ENCODE measurements at places on chromosomes 4 and X. TPM values are rescaled to one million over a fixed set of nuclear protein-coding genes. Genes with fewer than 3 reads are reported as not detected.
A peak's percentile ranks its signal among the peaks of the same experiment; 100 is the strongest.

GRCh38 chr4:170102426-170102825, 12.7 kb upstream of the AADAT start:
- no peaks in the 10 kb centered on the region for H3K36me3 ChIP-seq
- peaks cover 4% of the 10 kb centered on the region for H3K27me3 ChIP-seq
- no peak overlapping the region for H3K4me3 ChIP-seq
- H3K4me1 ChIP-seq: no peaks in the 10 kb centered on the region

DNA sequence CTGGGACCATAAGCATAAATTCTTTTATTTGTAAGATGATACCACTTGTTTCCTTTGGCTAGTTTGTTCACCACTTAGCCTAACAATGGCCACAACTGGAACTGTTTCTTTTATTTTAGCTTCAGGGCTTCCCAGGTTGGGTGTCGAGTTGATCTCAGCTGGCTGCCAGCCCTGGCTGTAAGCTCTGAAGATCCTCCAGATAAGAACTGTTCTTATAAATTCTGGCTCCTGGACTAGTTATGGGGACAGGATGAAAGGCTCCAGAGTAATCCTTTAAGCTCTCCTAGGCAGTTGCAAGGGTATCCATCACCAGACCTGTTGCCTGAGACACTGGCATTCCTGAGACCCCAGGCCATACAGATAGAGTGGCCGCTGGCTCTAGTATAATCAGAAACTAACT, 129.4 kb upstream of the ACSL4 start:
- no peaks in the 10 kb centered on the region for H3K4me1 ChIP-seq
- no peak overlapping the region for H3K27ac ChIP-seq
- H3K4me3 ChIP-seq: no peak overlapping the region
- no peaks in the 10 kb centered on the region for H3K27me3 ChIP-seq
- no peaks in the 10 kb centered on the region for H3K36me3 ChIP-seq

DNA sequence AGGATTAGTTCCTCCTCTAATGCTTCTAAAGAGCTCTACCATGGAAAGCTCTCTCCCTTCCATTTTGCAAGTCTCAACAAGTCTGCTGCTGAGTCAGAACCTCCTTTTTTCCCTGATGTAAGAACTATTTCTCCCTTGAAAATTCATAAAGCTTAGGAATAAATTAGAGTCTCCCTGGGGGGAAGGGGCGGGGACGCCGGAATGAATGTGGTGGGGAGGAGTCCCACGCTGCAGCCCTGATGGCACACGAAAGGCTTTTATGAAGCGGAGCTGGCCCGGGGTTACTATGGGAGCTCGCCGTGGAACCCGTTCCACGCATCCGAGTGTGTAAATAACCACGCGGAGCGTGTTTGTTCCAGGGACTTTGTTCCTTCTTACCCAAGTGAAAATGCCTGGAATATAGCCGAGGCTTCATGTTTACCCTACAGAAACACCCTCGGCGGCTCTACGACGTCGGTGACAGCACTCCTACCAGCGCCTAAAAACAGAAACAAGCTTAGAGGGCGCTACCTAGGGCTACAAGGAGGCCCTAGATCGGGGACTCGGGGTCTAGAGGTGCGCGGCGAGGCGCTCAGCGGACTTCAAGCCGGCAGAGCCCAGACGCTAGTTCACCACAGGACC, 923 bp upstream of the CPEB2 start:
- peaks cover 6% of the 10 kb centered on the region for H3K36me3 ChIP-seq
- peak overlapping the region; percentile 92 for H3K27ac ChIP-seq
- peak; percentile 40 for DNase-seq
- H3K4me3 ChIP-seq: peak overlapping the region; percentile 93
- peaks cover 20% of the 10 kb centered on the region for H3K4me1 ChIP-seq
- no peaks in the 10 kb centered on the region for H3K27me3 ChIP-seq

Gene UBE2D3
- 327 TPM for total RNA-seq

Gene S100P
- not detected for total RNA-seq

GRCh38 chrX:9467751-9468150, 2.9 kb downstream of the TBL1X start:
- peaks cover 18% of the 10 kb centered on the region for H3K36me3 ChIP-seq
- no peak overlapping the region for H3K27ac ChIP-seq
- H3K27me3 ChIP-seq: no peaks in the 10 kb centered on the region
- no peak for DNase-seq
- peaks cover 39% of the 10 kb centered on the region for H3K4me1 ChIP-seq

DNA sequence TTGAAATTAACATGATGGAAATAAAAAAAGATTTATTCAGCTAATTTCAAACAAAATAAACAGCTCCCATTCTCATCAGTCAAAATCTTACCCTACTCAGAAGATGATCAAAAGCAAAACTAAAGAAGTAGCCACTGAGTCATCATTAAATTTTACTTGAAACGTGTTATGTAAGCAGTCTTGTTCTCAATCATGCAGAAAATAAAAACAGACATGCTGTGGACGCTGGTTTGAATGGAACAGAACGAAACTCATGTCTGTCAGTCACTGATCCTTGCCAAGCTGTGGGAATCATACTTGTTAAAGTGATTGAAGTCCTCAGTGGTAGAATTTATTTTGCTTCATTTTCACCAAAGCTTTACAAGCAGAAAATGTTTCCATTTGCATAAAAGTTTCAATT, 77.2 kb upstream of the TLR3 start:
- H3K4me1 ChIP-seq: no peaks in the 10 kb centered on the region
- H3K36me3 ChIP-seq: no peaks in the 10 kb centered on the region
- no peak overlapping the region for H3K27ac ChIP-seq
- H3K4me3 ChIP-seq: no peak overlapping the region
- peaks cover 4% of the 10 kb centered on the region for H3K27me3 ChIP-seq
- DNase-seq: no peak

- no peaks in the 10 kb centered on the region for H3K36me3 ChIP-seq
- H3K27me3 ChIP-seq: no peaks in the 10 kb centered on the region
- no peak for DNase-seq
- no peaks in the 10 kb centered on the region for H3K4me1 ChIP-seq
- no peak overlapping the region for H3K4me3 ChIP-seq
Measured at GRCh38 chr4:112975567-112976355, 73.7 kb upstream of the ANK2 start.

DNA sequence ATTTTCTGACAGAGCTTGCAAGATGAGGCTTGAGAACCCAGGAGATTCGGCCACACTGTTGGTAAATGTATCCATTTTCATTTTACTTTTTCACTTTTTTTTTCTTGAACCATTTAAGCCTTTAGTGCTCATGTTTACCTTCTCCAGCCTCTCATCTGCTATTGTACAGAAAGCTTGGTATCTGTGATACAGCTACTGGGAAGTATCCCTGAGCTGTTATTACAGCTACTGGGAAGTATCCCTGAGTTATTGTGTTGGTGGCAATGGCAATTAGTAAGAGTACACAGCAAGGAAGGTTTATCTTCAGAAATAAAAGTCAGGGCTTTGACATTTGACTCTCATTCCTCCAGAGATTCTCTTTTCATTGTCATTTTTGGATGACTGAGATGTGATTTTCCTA, 11.8 kb downstream of the CTSO start:
- DNase-seq: no peak
- H3K4me3 ChIP-seq: no peak overlapping the region
- H3K27ac ChIP-seq: no peak overlapping the region

DNA sequence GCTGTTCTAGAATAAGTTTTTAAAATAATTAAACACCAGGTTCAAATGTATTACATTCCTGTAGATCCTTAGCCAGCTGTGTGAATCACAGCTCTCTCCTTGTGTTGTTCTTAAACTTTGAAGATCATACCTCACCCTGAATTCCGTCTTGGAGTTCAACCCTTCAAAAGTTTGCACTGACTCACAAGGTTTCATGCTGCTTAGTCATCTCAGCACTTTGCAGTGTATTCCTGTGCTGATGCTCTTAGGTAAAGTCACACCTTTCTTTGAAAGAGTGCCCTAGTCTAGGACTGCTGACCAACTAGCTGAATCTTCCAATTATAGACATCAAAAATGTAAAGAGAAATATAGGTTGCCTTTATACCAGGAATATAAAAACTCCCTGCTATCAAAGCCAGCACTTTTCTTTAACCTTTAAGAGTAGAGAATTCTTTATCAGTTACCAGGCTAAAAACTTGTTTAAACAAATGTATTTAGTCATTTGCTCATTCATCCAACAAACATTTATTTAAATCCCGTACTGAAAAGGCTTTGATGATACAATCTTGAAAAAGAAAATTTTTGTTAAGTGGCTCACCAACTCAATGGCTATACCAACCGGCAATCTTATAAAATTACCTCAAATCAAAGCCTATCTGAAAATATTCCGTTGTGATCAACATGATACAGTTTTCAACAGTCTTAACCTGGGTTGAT, 169.7 kb downstream of the RAP1GDS1 start:
- H3K36me3 ChIP-seq: peaks cover 38% of the 10 kb centered on the region
- no peak overlapping the region for H3K27ac ChIP-seq

Gene RTL9
- not detected for total RNA-seq

- no peak for DNase-seq
- H3K27me3 ChIP-seq: no peaks in the 10 kb centered on the region
- no peaks in the 10 kb centered on the region for H3K4me1 ChIP-seq
- peaks cover 54% of the 10 kb centered on the region for H3K36me3 ChIP-seq
Measured at GRCh38 chr4:36173905-36174304, 70.4 kb downstream of the ARAP2 start.

- H3K27me3 ChIP-seq: no peaks in the 10 kb centered on the region
- no peak for DNase-seq
- H3K27ac ChIP-seq: peak overlapping the region; percentile 47
Measured at GRCh38 chr4:38832624-38833528, 23.7 kb downstream of the TLR6 start.

GRCh38 chr4:155975511-155975910, 21.8 kb upstream of the CTSO start:
- DNase-seq: no peak
- H3K27ac ChIP-seq: no peak overlapping the region
- H3K4me3 ChIP-seq: no peak overlapping the region
- H3K36me3 ChIP-seq: no peaks in the 10 kb centered on the region

DNA sequence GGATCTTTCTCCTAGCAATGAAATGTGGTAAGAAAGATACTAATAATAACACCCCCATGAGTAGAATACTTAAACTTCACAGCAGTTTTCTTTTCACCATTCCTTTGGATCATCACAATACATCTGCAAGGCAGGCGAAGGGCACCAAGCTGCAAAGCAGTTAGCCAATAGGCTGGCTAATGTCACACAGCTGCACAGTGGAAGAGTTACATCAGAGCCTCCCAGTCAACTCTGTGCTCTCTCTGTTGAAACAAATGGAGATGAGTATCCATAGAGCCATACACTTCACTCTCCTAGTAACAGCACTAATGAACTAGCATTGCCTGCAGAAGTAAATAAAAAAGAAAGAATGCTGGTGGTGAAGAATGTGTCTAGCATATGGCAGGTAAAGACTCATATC, 139.0 kb downstream of the ATG4A start:
- peaks cover 3% of the 10 kb centered on the region for H3K27me3 ChIP-seq
- no peak overlapping the region for H3K4me3 ChIP-seq
- no peaks in the 10 kb centered on the region for H3K36me3 ChIP-seq
- no peak for DNase-seq
- H3K4me1 ChIP-seq: no peaks in the 10 kb centered on the region

GRCh38 chrX:3787856-3788255, 74.4 kb upstream of the PRKX start:
- no peaks in the 10 kb centered on the region for H3K4me1 ChIP-seq
- peaks cover 7% of the 10 kb centered on the region for H3K27me3 ChIP-seq
- no peak overlapping the region for H3K27ac ChIP-seq
- no peak overlapping the region for H3K4me3 ChIP-seq
- no peak for DNase-seq
- no peaks in the 10 kb centered on the region for H3K36me3 ChIP-seq

GRCh38 chrX:129930941-129931410, 25.0 kb downstream of the UTP14A start:
- H3K36me3 ChIP-seq: peaks cover 15% of the 10 kb centered on the region
- H3K27ac ChIP-seq: peak overlapping the region; percentile 90
- DNase-seq: no peak
- peak overlapping the region; percentile 86 for H3K4me3 ChIP-seq
- H3K27me3 ChIP-seq: no peaks in the 10 kb centered on the region

DNA sequence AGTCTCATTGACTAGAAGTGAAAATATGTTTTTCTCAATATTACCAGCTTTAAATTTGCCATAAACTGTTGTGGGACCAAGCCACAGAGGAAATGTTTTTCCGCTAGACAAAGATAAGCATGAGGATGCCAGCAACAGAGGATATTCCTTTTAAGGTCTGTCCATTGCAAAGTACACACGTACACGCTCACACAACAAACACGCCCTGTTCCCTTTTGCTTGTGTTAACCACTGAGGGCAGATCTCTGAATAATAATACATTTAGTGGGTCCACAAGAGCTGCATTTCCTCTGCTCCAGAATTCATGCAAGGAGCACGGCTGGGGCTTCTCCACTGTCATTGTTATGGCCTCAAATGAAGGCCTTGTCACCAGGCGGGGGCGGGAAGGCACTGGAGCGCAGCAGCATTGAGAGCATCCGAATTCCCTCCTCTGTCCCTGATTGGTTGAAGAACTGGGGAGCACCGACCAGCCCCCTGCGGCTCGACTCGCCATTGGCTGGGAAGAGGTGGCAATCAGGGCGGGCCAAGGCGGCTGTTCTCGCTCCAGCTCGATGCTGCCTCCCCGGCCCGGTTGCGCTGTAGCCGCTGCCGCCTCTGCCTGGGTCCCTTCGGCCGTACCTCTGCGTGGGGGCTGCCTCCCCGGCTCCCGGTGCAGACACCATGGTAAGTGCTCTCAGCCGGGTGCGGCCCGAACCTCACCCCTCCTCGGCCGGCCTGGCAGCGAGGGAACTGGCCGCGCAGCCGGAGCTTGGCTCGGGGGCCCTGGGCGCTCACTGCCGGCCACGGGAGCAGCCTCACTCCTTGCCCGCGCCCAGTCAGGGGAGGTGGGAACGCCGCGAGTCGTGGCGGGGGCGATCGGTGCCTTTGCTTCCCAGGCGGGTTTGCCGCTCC, at the start of gene GUCY1B1:
TSS of gene GUCY1B1 (plus strand) at position 541 of the 891 bp plus-strand sequence. CDS start at position 661, 120 bp downstream.
- H3K4me3 ChIP-seq: peak within 1 kb of the TSS; percentile 68
- peaks cover 20% of the 10 kb centered on the region for H3K27me3 ChIP-seq
- H3K4me1 ChIP-seq: peaks cover 8% of the 10 kb centered on the region

- no peak for DNase-seq
- peaks cover 11% of the 10 kb centered on the region for H3K36me3 ChIP-seq
- peak overlapping the region; percentile 89 for H3K27ac ChIP-seq
- H3K4me3 ChIP-seq: peak overlapping the region; percentile 15
- no peaks in the 10 kb centered on the region for H3K27me3 ChIP-seq
- H3K4me1 ChIP-seq: peaks cover 78% of the 10 kb centered on the region
Measured at GRCh38 chrX:56066016-56066415, 166.1 kb upstream of the KLF8 start.

DNA sequence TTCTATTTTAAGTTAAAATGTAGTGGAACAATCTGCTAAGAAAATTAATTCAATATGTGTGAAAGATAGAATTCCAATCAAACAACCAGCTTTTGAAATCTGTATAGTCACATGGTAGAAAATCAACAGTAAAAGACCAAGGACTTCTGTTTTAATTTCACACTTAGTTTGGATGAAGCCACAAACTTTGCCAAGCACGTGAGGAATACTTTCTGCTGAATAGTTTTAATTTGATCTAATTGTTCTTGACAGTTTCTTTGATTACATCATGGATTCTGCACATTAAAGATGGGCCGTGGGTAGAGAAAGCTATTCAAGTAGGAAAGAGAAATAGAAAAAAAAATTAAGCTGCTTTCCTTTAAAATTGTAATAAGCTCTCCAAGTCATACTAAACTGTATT, 137.9 kb upstream of the FAM241A start:
- H3K4me1 ChIP-seq: no peaks in the 10 kb centered on the region
- DNase-seq: no peak
- H3K27me3 ChIP-seq: peaks cover 12% of the 10 kb centered on the region

- H3K27ac ChIP-seq: no peak overlapping the region
- H3K27me3 ChIP-seq: no peaks in the 10 kb centered on the region
- H3K4me3 ChIP-seq: no peak overlapping the region
Measured at GRCh38 chrX:87896057-87896456, 378.5 kb downstream of the KLHL4 start.

Measured in activated B cell treated with CpG ODN at 0.5 μM for 24 hours (primary cell).